A549 treated with AZD2906 at 1 μM for 4 hours (cell line): ENCODE measurements at places on chromosomes 16 and 17. TPM values are rescaled to one million over a fixed set of nuclear protein-coding genes. Genes with fewer than 3 reads are reported as not detected.

SPNS3 gene
- 0.03 to 0.17 TPM (median 0.06 TPM) in 4 of 5 replicates, not detected in the other for total RNA-seq

DHRS7C gene
- not detected in 5 replicates for total RNA-seq

SSTR5 gene
- total RNA-seq = 0.51 to 0.79 TPM (median 0.60 TPM) in 5 replicates

GRB7 gene
- 2.6 to 6.6 TPM (median 4.6 TPM) in 5 replicates for total RNA-seq

ZNF750 gene
- 0.02 to 0.03 TPM in 2 of 5 replicates, not detected in the others for total RNA-seq

CHD9NB gene
- total RNA-seq = 0.88 to 1.3 TPM (median 1.1 TPM) in 5 replicates

PLD6 gene
- total RNA-seq = 5.0 to 6.7 TPM (median 5.8 TPM) in 5 replicates

SOCS1 gene
- total RNA-seq = 5.6 to 18.1 TPM (median 14.1 TPM) in 5 replicates

YBX2 gene
- total RNA-seq = 0.37 to 0.68 TPM (median 0.53 TPM) in 5 replicates

TMED6 gene
- 0.07 TPM in 1 of 5 replicates, not detected in the others for total RNA-seq

KRT34 gene
- total RNA-seq = 0.23 to 0.61 TPM (median 0.42 TPM) in 5 replicates

KDM6B gene
- 11.9 to 15.7 TPM (median 13.1 TPM) in 5 replicates for total RNA-seq

DNAI2 gene
- total RNA-seq = 0.03 to 0.10 TPM in 2 of 5 replicates, not detected in the others

CSF3 gene
- 0.94 to 1.3 TPM (median 1.3 TPM) in 5 replicates for total RNA-seq

SPATA32 gene
- total RNA-seq = 0.08 to 0.15 TPM (median 0.11 TPM) in 4 of 5 replicates, not detected in the other

TPSG1 gene
- 0.07 to 0.16 TPM (median 0.13 TPM) in 4 of 5 replicates, not detected in the other for total RNA-seq

AIPL1 gene
- total RNA-seq = not detected in 5 replicates

AOC2 gene
- 1.7 to 2.7 TPM (median 1.8 TPM) in 5 replicates for total RNA-seq

PRAC1 gene
- not detected in 5 replicates for total RNA-seq

SLC13A2 gene
- 0.05 to 0.21 TPM (median 0.10 TPM) in 5 replicates for total RNA-seq

GP1BA gene
- not detected in 5 replicates for total RNA-seq

KRTAP4-7 gene
- total RNA-seq = not detected in 5 replicates

MYOCD gene
- 0.66 to 1.1 TPM (median 0.83 TPM) in 5 replicates for total RNA-seq

DLX4 gene
- total RNA-seq = 1.9 to 2.7 TPM (median 2.6 TPM) in 5 replicates

MYL4 gene
- 0.11 to 0.21 TPM in 2 of 5 replicates, not detected in the others for total RNA-seq

ZC3H18 gene
- total RNA-seq = 45.6 to 50.5 TPM (median 49.4 TPM) in 5 replicates

JUP gene
- total RNA-seq = 92.8 to 122 TPM (median 113 TPM) in 5 replicates

ITGAD gene
- total RNA-seq = 0.03 TPM in 1 of 5 replicates, not detected in the others

CACNG5 gene
- total RNA-seq = not detected in 5 replicates

FOXF1 gene
- not detected in 5 replicates for total RNA-seq

DNAH17 gene
- 0.81 to 1.1 TPM (median 0.98 TPM) in 5 replicates for total RNA-seq

RNF157 gene
- 8.3 to 10.3 TPM (median 9.7 TPM) in 5 replicates for total RNA-seq

NPIPA5 gene
- total RNA-seq = 0.81 to 4.5 TPM (median 1.2 TPM) in 5 replicates

SRCIN1 gene
- total RNA-seq = 1.3 to 3.5 TPM (median 2.6 TPM) in 5 replicates

CAVIN1 gene
- total RNA-seq = 387 to 420 TPM (median 390 TPM) in 5 replicates

SPN gene
- not detected in 5 replicates for total RNA-seq
